Tongue (tissue), 3 donors: ENCODE measurements at places on chromosomes 3 and 15.

GRCh38 chr3:194994551-194994981 is 276.4 kb downstream of the XXYLT1 start:
- DNase-seq, result no peak

DNA sequence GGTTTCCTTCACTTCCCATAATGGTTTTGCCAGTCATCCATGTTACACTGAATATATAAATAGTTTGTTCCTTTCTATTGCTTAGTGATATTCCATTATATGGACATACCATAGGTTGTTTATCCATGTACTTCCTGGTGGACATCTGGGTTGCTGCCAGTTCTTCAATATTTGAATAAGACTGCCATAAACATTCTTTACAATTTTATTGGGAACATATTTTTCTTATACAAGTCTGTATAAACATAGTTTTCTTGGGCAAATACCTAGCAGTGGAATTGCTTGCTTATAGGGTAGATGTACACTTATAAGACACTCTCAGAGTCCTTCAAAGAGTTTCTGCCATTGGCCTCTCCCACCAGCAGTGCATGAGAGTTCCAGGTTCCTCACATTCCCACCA is 231.4 kb downstream of the OPA1 start:
- no peak for DNase-seq

GRCh38 chr3:127811717-127812116 is 10.6 kb downstream of the MGLL start:
- no peak for DNase-seq

GRCh38 chr3:11944052-11944673 is 60.0 kb upstream of the SYN2 start:
- DNase-seq, result no peak

GRCh38 chr3:30527720-30528119 is 78.7 kb upstream of the TGFBR2 start:
- no peak for DNase-seq

GRCh38 chr3:58308728-58309127 is 2.4 kb downstream of the HTD2 start:
- no peak for DNase-seq

DNA sequence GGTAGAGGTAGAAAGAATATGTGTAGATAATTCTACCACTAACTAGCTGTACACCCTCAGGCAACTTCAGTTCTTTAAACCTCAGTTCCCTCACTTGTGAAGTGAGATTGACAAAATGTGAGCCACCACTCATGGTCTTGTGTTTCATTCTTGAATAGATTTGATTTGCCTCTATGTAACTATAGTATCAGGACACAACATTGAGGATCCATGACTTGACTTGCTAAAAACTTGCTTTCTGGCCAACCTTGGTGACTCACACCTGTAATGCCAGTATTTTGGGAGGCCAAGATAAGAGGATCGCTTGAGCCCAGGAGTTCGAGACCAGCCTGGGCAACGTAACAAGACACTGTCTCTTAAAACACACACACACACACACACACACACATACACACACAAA is 115.8 kb upstream of the FLNB start:
- DNase-seq, result no peak

DNA sequence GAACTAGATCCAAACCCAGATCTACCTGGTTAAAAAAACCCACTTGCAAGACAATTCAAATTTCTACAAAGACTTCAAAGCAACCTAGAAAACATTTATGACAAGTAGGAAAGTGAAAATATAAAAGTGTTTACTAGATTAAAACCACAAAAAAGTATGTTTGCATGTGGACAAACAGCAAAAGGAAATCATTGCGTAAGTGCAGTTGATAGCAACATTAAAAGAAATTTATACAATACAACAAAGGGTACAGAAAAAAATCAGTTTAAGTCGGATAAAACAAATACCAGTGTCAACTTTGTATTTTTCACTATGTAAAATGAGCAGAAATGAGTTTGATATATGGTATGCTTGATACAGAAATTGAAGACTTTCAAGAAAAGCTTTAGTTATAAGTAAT is 2.6 kb downstream of the EIF5A2 start:
- DNase-seq, result no peak

DNA sequence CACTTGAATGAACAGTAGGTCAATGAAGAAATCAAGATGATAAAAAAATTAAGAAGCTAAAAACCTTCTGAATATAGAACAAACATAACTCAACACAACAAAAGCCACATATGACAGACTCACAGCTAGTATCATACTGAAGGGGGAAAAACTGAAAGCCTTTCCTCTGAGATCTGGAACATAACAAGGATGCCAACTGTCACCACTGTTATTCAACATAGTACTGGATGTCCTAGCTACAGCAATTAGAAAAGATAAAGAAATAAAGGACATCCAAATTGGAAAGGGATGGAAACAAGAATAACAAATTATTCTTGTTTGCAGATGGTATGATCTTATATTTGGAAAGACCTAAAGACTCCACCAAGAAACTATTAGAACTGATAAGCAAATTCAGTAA is 60.8 kb downstream of the ILDR1 start:
- no peak for DNase-seq

GRCh38 chr3:126798521-126798920 is 94.5 kb downstream of the CHCHD6 start:
- no peak for DNase-seq

- no peak for DNase-seq
Observed at GRCh38 chr3:28036599-28037575, 204.5 kb upstream of the CMC1 start.

DNA sequence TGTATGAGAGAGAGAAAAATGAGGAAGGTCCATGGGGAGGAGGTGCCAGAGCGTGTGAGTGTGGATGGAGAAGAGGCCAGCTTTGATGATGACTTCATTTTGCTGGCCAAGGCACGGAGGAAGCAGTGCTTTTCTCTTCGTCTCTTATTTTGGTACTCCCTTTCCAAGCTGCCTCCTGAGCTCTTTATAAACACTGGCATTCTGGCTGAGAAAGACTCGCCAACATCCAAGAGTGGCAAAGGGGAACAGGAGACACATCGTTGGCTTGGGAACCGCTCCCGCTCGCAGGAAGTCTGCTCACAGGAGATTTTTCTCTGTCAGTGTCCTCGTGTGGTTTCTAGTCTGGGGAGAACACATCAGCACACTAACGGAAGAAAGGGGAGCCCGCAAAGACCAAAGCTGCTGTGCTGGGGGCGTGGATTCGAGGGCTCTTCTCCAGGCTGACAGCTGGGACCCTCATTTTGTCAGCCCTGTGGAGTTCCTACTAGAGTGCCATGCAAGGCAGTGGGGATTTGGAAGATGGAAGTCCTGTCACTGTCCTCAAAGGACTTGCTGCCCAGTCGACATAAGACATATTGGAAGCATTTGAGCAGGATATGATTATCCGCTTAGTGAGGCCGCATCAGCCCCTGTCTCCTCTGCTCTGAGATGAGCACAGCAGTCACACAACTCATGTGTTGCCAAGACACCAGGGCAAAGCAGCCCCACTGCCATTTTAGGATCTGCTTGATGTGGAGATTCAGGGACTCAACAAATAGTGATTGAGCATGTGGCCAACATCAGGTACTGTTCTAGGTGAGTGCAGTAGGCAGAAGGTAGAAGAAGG is 8.0 kb upstream of the SEMA4B start:
- DNase-seq, result peak; percentile 58

DNA sequence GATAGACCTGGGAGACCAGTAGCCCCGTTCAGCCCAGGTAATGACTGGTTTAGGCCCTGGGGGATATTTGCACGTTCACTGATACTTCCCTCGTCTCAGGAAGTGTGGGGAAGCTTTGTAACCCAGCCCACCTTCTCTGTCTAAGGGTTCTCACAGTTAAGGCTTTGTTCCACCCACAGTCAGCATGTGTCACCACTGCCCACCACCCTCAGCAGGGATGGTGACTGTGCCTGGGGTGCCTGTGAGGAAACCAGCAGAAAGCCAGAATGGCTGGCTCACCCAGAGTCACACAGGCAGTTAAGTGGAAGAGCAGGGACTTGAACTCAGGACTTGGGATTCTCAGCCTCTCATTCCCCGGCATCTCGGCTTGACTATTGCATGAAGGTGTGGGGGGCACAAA is 5.2 kb downstream of the KBTBD13 start:
- no peak for DNase-seq

- DNase-seq, result peak; percentile 45
Observed at GRCh38 chr3:22893101-22893500, 310.0 kb upstream of the UBE2E2 start.
